ENCODE measurements at places on chromosomes 16 and 17. TPM values are rescaled to one million over a fixed set of nuclear protein-coding genes. Genes with fewer than 3 reads are reported as not detected.

The TBC1D28 gene
- polyA plus RNA-seq = not detected

The MT1E gene
- polyA plus RNA-seq = 4.0 TPM

The AOC2 gene
- polyA plus RNA-seq = not detected

The RUNDC3A gene
- 0.50 TPM for polyA plus RNA-seq

GRCh38 chr16:72609933-72610332 is 438.0 kb upstream of the PMFBP1 start:
- no peak for DNase-seq

DNA sequence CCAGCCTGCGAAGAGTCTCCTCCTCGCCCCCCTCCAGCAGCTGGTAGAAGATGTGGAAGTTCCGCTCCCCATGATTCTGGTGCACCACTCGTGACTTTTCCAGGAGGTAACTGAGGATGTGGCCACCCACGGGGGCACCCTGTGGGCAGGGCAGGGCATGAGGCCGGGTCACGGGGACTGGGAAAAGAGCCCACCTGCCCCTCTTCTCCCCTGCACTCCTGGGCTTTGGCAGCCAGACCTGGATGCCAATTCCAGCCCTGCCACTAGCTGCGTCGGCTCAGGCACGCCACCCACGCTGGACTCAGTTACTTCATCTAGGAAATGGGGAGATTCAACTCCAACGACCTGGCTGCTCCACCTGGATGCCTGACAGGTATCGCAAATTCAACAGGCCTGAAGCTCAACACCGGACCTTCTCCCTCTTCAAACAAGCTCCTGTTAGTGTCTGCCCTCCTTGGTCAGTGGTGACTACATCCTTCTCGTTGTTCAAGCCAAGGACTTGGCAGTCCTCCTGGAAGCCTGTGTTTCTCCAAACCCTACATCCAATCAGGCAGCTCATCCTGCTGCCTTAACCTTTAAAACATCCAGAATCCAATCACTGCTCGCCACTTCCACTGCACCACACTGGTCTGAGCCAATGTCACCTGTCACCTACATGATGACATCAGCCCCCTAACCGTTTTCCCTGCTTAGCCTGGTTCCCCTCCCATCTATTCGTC is 11.6 kb downstream of the MYO1C start:
- no peak for DNase-seq

DNA sequence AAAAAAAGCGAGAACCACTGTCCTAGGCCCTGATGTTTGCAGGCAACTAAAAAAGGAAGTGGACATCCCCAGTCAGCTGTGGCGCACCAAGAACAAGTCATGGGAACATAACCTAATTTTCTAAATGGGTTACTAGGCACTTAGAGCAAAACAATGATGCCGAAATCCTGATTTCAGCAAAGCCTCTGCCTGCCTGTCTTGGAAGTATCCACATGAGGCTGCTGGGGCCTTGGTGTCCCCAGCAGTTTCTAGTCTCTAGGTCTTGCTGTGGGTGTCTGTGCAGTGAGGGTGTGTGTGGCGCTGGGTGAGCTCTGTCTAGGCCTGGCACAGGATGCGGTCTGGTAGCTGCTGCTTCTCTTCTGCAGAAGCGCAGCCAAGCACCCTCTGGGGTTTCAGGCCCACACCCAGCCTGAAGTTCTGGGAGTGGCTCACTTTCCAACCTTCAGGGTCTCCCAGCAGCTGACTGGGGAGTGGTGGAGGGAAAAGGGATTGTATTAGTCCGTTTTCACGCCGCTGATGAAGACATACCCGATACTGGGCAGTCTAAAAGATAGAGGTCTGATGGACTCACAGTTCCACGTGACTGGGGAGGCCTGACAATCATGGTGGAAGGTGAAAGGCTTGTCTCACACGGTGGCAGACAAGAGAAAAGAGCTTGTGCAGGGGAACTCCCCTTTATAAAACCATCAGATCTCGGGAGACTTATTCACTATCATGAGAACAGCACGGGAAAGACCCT is 21.1 kb downstream of the STH start:
- no peak for DNase-seq

- peak; percentile 91 for DNase-seq
Observed at GRCh38 chr17:42266918-42267766, 9.0 kb downstream of the STAT5B start.
